ENCODE measurements at places on chromosomes 4 and X. TPM values are rescaled to one million over a fixed set of nuclear protein-coding genes. Genes with fewer than 3 reads are reported as not detected.

EPGN gene
- not detected for total RNA-seq

ARHGAP24 gene
- not detected for total RNA-seq

GRCh38 chrX:21856504-21856903 lies 717 bp downstream of the YY2 start:
- H3K36me3 ChIP-seq = peaks cover 7% of the 10 kb centered on the region
- DNase-seq = no peak
- H3K27me3 ChIP-seq = no peaks in the 10 kb centered on the region
- H3K4me3 ChIP-seq = no peak overlapping the region

DNA sequence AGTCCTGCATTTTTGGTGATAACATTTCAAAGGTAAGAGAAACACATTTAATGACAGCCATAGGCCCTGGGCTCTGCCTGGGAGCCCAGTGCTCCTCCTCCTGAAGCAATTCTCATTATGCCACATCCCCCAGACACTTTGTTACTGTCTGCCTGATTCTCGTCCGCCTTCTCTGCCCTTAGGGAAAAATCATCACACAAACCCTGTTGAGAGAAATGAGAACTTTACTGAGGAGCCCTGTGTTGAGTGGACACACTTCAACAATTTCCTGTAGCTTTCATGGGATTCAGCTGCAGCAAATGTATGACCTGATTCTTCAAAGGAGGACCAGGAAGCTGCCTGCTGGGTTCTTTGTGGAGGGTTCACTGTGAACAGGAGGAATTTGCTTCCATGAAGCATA lies 566.5 kb upstream of the FRG1 start:
- no peak overlapping the region for H3K27ac ChIP-seq
- H3K4me1 ChIP-seq = no peaks in the 10 kb centered on the region

- peaks cover 16% of the 10 kb centered on the region for H3K36me3 ChIP-seq
- no peak overlapping the region for H3K4me3 ChIP-seq
- H3K27ac ChIP-seq = no peak overlapping the region
- H3K27me3 ChIP-seq = no peaks in the 10 kb centered on the region
- no peaks in the 10 kb centered on the region for H3K4me1 ChIP-seq
These were observed 108.3 kb downstream of the TBC1D19 start for GRCh38 chr4:26692014-26692726.

DNA sequence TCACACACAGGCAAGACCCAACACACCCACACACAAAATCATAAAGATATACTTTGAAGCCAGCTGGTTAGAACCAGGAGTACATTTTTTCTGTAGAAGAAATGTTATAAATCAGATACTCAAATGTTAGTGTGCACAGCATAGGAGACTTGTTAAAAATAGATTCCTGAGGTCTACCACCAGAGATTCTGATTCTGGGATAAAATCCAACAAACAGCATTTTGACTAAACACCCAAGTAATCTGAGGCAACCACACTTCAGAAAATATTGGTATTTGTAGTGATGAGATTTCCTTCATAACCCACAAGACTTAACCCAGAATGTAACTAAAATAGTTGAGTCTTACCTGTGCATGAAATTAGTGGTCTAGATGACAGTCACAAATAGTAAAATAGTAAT lies 301.8 kb downstream of the HNRNPD start:
- H3K4me1 ChIP-seq = no peaks in the 10 kb centered on the region
- DNase-seq = no peak
- H3K36me3 ChIP-seq = no peaks in the 10 kb centered on the region
- no peak overlapping the region for H3K4me3 ChIP-seq
- peaks cover 3% of the 10 kb centered on the region for H3K27me3 ChIP-seq

DNA sequence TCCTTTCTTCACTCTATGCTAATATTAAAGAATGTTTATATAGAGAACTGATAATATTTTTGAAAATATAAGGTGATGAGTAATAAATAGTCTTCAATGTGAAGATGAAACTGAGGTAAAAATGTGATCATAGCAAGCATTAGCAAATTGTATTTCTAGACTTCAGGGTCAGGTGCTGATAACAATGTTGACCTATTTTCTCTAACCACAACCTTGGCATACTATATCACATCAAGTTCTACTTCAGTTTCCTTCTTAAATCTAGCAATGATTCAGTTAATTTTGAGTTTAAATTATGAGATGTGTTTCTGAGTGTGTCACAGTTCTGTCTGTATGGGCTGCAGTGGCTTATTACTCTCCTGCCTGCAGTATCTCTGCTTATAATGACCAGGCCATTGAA lies 209.4 kb downstream of the RAPGEF2 start:
- H3K36me3 ChIP-seq = peaks cover 22% of the 10 kb centered on the region
- no peak for DNase-seq
- H3K27me3 ChIP-seq = no peaks in the 10 kb centered on the region
- H3K4me3 ChIP-seq = no peak overlapping the region
- H3K4me1 ChIP-seq = no peaks in the 10 kb centered on the region
- no peak overlapping the region for H3K27ac ChIP-seq

GRCh38 chrX:85221361-85221760 lies 22.2 kb downstream of the SATL1 start:
- DNase-seq = no peak
- H3K27ac ChIP-seq = no peak overlapping the region
- no peaks in the 10 kb centered on the region for H3K36me3 ChIP-seq
- peaks cover 2% of the 10 kb centered on the region for H3K4me1 ChIP-seq
- H3K4me3 ChIP-seq = no peak overlapping the region
- H3K27me3 ChIP-seq = no peaks in the 10 kb centered on the region

DNA sequence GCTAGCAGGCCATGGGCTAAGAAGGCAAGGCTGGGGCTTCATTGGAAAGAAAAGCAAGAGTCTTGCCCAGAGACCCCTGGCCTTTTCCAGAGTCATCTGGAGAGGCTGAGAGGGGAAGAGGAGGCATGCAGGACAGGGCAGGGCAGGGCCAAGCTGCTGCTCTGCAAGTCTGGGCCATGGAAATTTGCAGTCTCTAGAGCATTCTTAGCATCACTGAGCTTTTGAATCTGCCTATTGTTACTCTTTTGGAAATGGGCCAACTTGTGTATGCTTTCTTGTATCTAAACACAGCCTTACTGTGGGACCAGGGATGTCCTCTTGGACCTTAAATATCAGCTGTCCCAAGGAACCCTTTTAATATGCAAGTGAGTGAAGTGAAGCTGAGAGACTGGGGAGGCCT lies 560.5 kb downstream of the MID1IP1 start:
- H3K27me3 ChIP-seq = no peaks in the 10 kb centered on the region
- H3K36me3 ChIP-seq = no peaks in the 10 kb centered on the region
- H3K4me1 ChIP-seq = peaks cover 18% of the 10 kb centered on the region
- H3K27ac ChIP-seq = no peak overlapping the region
- DNase-seq = no peak

- no peak overlapping the region for H3K4me3 ChIP-seq
- no peaks in the 10 kb centered on the region for H3K36me3 ChIP-seq
- no peak for DNase-seq
- H3K4me1 ChIP-seq = no peaks in the 10 kb centered on the region
These were observed 127.3 kb downstream of the TENM3 start for GRCh38 chr4:182370491-182370890.

DNA sequence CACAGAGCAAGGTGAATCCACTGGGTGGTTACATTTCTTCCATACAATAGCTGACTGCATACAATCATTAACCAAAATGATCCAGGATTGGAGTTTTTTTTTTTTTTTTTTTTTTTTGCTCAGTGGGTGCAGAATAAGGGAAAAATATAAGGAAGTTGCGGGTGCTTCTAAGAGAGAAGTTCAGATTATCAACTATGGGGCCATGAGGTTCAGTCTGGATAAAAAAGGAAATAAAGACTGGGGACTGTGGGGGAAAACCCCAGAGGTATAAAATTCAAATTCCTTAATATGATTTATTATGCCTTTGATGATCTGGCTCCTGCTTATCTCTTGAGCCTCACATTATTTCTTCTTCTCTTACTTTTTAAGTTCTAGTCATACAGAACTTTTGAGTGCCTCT lies 5.9 kb upstream of the EIF1AX start:
- H3K27me3 ChIP-seq = no peaks in the 10 kb centered on the region
- H3K36me3 ChIP-seq = peaks cover 2% of the 10 kb centered on the region
- DNase-seq = no peak
- no peak overlapping the region for H3K27ac ChIP-seq

- no peaks in the 10 kb centered on the region for H3K36me3 ChIP-seq
- H3K27me3 ChIP-seq = peaks cover 2% of the 10 kb centered on the region
- H3K4me3 ChIP-seq = no peak overlapping the region
- H3K4me1 ChIP-seq = no peaks in the 10 kb centered on the region
- no peak overlapping the region for H3K27ac ChIP-seq
These were observed 53.5 kb downstream of the TMPRSS11F start for GRCh38 chr4:68076194-68076593.

- H3K27ac ChIP-seq = peak overlapping the region; percentile 81
- no peaks in the 10 kb centered on the region for H3K27me3 ChIP-seq
- H3K36me3 ChIP-seq = peaks cover 4% of the 10 kb centered on the region
- DNase-seq = no peak
These were observed 1.1 kb upstream of the TMEM164 start for GRCh38 chrX:110001740-110002299.

- no peak for DNase-seq
- H3K27ac ChIP-seq = no peak overlapping the region
- no peaks in the 10 kb centered on the region for H3K4me1 ChIP-seq
- H3K4me3 ChIP-seq = no peak overlapping the region
- H3K36me3 ChIP-seq = no peaks in the 10 kb centered on the region
These were observed 30.3 kb upstream of the NAF1 start for GRCh38 chr4:163196926-163197480.

DNA sequence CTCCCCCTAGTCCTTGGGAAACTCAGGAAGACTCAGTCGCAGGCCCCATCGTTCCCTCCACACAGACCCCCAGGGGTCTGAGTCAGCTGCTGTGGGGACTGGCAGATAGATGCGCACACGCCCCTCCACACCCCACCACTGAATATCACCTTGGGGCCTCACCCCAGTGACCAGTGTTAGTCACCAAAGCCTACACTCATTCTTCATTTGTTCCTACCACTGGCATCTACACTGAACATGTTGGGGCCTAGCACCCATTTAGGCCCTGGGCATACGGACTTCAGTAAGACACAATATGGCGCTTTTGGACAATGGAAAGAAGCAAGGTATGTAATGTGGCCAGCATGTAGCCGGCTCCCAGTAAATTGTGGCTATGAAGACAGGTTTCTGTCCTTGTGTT lies 154.1 kb upstream of the PJA1 start:
- H3K27ac ChIP-seq = no peak overlapping the region
- no peaks in the 10 kb centered on the region for H3K36me3 ChIP-seq
- no peaks in the 10 kb centered on the region for H3K27me3 ChIP-seq
- no peaks in the 10 kb centered on the region for H3K4me1 ChIP-seq
- H3K4me3 ChIP-seq = no peak overlapping the region
- no peak for DNase-seq

All from activated naive CD4-positive, alpha-beta T cell treated with anti-CD3 and anti-CD28 coated beads for 36 hours (primary cell).